ENCODE measurements at places on chromosomes 11 and 22.

DNA sequence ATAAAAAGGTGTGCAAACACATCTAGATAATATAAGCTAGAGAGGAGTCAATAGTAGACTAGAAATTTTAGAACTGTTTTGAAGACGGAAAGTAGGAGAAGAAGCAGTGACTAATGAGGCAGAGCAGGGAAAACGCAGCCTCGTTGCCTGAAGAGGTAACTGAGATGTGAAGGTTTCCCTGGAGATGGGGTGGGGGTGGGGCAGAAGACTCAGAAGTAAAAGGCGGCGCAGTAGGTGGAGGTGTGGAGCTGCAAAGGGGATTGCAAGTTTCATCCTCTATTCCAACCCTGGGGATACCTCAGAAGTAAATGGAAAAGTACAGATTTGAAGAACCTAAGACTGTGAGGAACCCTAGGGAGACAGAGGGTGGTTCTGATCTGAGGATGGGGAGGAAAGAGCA is 109.5 kb downstream of the TMPRSS5 start:
- no peak for DNase-seq

GRCh38 chr11:60208146-60208895 is 25.4 kb upstream of the MS4A6A start:
- DNase-seq, result no peak

DNA sequence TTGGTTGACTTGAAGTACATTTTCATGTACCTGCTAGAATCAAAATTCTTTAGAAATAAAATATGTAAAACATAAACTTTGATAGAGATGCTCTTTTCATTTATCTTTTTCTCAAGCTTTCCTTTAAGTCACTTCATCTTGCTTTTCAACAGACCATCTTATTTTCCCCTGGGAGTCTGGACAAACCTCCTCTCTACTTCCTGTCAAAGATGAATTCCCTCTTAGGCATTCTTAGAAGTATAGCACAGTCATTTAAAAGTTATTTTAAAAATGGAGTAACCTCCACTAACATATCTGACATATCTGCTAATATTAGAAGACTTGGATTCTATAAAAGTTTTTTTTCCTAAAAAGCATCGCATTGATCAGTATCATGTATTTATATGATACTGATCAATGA is 84.8 kb upstream of the PAX6 start:
- DNase-seq, result no peak

DNA sequence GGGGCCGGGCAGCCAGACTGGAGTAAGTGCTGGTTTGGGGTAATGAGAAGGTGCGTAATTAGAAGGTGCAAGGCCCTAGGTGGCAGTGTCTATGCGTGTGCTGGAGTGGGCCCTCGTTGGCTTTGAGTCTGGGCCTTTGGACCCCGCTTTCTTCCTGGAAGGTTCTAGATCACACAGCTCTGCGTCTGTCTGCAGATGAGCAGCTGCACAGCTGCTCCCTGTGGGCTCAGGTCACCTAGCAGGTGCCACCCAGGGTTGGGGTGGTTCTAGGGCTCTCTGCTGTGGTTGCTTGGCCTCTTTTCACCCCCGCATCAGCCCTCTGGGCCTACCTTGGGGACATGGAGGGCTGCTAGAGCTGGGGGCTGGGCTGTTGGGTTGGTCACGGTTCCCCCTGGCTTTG is 10.3 kb downstream of the RELT start:
- DNase-seq, result no peak

GRCh38 chr11:124919898-124920297 is 848 bp downstream of the HEPN1 start:
- no peak for DNase-seq

- no peak for DNase-seq
Observed at GRCh38 chr22:48627203-48627602, 1200.5 kb downstream of the BRD1 start.

Measured in stimulated activated CD8-positive, alpha-beta memory T cell treated with anti-CD3 and anti-CD28 coated beads, Interleukin-7, amount 100 ng/mL, for 1 hour (primary cell).